ENCODE measurements at places on chromosomes 11 and 22. TPM values are rescaled to one million over a fixed set of nuclear protein-coding genes. Genes with fewer than 3 reads are reported as not detected.

GRCh38 chr22:31206896-31207687 lies 5.0 kb upstream of the LIMK2 start:
- no peak for DNase-seq

DNA sequence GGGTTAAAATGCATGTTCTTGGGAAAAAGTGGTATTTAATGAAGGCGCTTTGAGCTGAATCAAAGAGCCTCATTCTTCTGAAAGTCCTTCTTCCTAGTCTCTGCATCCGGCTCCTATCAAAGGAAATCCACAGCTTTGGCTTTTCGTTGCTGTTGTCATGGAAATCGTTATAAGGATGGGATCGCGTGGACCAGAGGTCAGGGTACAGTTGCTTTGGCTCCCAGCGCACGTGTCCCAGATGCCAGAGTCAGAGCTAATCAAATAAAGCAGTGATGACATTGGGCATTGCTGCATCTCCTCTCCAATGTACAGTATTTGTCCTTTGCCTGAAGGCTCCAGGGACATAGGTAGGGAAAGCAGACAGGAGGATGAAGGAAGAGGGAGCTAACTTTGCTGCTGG lies 181.9 kb downstream of the MYO18B start:
- DNase-seq: no peak

Gene GLYATL1
- polyA plus RNA-seq: not detected

- DNase-seq: no peak
Measured at GRCh38 chr22:49582181-49582580, 245.5 kb downstream of the BRD1 start.

- no peak for DNase-seq
Measured at GRCh38 chr22:45321827-45322226, 12.1 kb downstream of the FAM118A start.

- no peak for DNase-seq
Measured at GRCh38 chr11:101721270-101721669, 137.5 kb upstream of the TRPC6 start.

- DNase-seq: peak; percentile 95
Measured at GRCh38 chr22:20205964-20206708, 55.3 kb upstream of the CCDC188 start.

GRCh38 chr11:132988411-132988810 lies 543.9 kb downstream of the OPCML start:
- DNase-seq: no peak

DNA sequence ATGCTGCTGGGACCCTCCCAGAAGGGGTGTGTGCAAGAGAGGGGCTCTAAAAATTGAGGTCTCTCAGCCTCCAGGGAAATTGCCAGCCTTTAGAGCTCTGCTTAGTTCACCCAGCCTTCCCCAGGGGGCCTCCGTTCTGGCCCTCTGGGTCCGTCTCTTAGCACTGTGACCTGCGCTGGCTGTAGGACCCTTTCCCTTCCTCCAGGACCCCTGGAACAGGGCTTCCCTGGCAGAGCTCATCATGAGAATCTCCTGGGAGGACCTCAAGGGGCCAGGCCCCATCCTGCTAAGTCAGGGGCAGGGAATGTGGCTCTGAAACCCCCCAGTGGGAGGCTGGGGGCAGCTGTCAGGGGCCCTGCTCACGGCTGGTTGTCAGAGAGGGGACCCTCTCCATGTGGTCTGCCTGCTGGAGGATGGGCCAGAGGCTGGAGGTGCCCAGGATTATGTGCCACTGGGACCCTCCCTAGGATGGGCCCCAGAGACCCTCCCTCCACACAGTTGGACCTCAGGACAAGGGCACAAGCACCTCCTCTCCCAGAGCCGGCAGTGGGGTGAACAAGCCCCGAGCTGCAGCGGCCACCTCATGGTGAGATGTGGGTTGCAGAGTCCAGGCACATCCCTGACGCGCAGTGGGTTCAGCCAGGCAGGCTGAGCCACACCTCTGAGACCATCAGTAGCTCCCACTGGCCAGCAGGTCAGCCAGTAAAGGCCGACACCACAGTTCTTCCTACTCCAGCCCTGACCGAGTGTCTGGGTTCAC lies 27.1 kb upstream of the GAL start:
- no peak for DNase-seq

GRCh38 chr11:41267451-41267850 lies 192.0 kb downstream of the LRRC4C start:
- DNase-seq: no peak

DNA sequence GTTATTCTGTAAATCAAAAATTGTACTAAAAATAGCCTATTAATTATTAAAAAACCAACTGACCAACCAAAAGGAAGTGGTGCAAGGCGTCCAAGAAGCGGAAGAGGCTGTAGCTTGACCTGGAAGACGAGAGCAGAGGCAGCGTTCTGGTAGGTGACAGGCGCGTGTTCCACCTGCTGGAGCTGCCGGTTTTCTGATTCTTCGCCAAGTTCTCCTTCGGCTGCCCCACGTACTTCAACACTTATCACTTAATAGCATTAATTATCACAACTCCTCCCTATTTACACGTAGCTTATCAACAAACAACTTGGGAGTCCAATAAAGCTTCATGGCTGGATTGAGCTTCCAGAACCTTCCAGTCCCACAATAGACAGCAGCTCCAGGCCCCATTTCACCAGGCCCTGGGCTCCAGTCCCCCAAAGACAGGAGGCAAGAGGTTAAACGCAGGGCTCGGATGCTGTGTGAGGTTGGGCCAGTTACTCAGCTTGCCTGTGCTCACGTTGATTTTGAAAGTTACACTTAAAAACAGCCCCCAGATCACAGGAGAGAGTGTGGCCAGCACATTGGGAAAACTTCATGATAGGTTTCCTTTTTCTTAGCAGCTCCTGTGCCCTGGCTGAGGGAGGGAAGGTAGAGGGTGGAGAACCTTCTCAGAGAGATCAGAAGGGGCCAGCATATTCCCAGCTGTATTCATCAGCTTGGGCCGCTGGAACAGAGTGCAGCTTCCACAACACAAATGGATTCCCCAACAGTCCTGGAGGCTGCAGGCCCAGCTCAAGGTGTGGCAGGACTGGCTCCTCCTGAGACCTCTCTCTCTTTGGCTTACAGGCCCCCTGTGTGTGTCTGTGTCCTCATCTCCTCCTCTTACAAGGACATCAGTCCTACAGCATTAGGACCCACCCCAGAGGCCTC lies 54.2 kb upstream of the FGF3 start:
- no peak for DNase-seq

Gene SLC29A2
- polyA plus RNA-seq: 39.3 TPM

Gene MS4A2
- polyA plus RNA-seq: 0.77 TPM

GRCh38 chr11:26916805-26917204 lies 77.1 kb upstream of the FIBIN start:
- no peak for DNase-seq

Gene MUC6
- polyA plus RNA-seq: not detected

Gene RNF141
- 16.6 TPM for polyA plus RNA-seq

GRCh38 chr11:74838188-74838587 lies 89.5 kb downstream of the RNF169 start:
- DNase-seq: no peak

- peak; percentile 61 for DNase-seq
Measured at GRCh38 chr11:113475160-113475761, at the start of gene DRD2. TSS of gene DRD2 (minus strand) at chr11:113475398. CDS start at chr11:113424651, 50,747 bp downstream.

- no peak for DNase-seq
Measured at GRCh38 chr11:2771758-2772466, 72.1 kb upstream of the KCNQ1OT1 start.

DNA sequence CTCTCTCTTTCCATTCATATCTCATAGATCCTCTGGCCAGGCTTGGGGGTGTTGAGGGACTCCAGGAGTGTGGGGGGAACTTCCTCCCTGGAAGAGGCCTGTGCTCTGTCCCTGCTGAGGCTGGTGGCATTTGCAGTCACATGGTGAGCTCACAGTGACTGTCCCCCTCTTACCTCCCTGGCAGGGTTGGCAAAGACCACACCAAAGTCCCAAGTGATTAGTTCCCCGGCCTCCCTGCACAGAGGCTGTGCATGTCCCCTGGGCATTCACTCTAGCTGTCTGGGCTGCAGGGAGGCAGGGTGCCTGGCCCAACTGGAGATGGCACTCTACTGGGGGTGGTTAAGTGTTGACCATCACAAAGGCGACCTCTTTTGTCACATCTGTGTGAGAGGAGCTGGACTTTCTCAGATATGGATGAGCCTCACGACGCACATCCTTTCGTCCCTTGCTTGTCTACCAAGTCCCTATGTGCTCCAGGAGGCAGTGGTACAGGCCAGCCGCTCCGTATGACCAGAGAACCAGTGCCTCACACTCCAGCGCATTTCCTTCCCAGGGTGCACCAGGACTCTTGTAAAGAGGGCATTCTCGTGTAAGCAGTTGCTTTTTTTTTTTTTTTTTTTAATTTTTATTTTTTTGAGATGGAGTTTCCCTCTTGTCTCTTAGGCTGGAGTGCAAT lies 8.8 kb downstream of the TANGO2 start:
- no peak for DNase-seq

- peak; percentile 50 for DNase-seq
Measured at GRCh38 chr22:42769574-42770447, 49.1 kb upstream of the A4GALT start.

DNA sequence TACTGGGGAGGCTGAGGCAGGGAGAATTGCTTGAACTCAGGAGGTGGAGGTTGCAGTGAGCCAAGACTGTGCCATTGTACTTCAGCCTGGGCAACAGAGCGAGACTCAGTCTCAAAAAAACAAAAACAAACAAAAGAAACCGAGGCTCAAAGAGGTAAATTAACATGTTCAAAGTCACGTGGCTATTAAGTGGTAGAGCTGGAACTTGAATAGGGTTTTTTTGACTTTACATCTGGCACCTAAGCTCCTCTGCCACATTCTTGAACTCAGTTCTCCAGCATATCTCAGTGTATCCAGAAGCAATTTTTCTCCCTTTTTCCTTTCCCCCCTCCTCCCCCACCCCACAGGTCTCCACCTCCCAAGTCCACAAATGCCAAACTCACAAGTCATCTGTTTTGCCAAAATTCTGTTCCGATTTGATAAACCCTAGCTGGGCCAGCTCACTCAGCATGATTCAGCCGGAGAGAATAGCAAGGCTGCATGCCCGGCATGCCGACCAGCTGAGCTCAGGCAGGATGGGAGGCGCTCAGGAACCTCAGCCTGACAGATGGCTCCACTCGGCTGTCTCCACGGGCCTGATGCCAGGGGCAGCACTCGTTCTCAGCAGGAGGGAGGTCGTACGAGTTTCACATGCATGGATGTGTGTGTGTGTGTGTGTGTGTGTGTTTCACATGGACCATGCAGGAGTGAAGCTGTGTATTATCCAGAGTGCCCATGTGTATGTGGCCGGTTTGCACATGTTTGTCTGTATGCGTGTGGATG lies 63.2 kb upstream of the RRAS2 start:
- DNase-seq: peak; percentile 80

GRCh38 chr11:128234143-128234542 lies 353.2 kb downstream of the ETS1 start:
- DNase-seq: no peak

DNA sequence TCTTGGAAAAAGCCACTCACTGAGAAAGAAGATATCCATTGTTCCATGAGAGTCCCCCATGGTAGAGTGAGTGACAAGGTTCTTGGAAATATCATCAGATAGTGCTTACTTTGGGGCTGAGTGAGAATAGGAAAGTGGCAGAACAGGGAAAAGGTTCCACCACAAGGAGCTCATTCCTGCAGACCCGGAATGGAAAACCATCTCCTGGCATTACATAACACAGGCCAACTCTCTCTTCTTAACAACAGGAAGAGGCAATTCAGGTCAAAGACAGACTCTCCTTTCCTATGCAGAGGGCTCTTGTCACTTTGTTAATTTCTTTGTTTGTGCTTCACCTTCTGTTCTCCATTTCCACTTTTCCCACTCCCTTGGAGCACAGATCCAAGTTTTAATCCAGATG lies 259.7 kb downstream of the KIRREL3 start:
- no peak for DNase-seq

Gene SAA4
- polyA plus RNA-seq: not detected

Gene RAG1
- 1.4 TPM for polyA plus RNA-seq

DNA sequence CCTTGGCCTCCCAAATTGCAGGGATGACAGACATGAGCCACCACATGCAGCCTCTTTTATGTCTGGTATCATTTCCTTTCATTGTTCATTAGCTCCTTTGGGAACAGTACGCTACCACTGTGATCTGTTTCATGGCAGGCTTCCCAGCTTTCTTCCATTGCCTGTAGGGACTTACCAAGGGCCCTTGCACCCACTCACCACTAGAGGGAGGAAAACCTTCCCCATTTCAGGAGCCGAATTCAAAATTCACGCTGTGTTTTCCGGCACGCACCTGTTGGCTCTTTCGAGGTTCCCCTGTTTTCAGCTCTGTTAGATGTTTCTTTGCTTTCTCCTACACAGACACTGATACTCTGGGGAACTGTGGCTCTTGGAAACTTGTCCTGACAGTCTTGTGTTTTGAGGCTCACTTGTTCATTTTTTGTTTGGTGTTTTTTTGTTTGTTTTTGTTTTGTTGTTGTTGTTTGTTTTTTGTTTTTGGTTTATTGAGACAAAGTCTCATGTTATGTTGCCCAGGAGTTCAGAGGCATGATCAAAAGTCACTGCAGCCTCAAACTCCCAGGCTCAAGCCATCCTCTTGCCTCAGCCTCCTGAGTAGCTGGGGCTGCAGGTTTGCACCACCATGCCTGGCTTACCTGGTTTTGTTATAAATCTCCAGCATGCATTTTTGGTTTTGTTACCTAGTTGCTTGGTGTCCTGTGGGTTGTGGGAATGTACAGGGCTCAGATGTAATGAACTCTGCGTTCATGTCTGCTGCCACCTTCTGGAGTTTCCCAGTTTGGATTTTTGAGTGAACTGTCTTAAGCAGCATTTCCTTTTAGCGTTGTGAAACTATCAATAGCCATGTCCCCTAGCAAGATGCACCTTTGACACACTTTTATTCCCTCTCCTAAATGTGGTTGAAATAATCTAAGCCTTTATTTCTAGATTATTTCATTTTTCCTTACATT lies 2.3 kb downstream of the KRTAP5-11 start:
- DNase-seq: peak; percentile 72

GRCh38 chr11:110991661-110992355 lies 253.7 kb upstream of the POU2AF2 start:
- no peak for DNase-seq

Gene MRGPRE
- not detected for polyA plus RNA-seq

Gene SCN3B
- polyA plus RNA-seq: 0.15 TPM

- DNase-seq: no peak
Measured at GRCh38 chr22:27754247-27754887, 47.2 kb downstream of the MN1 start.

DNA sequence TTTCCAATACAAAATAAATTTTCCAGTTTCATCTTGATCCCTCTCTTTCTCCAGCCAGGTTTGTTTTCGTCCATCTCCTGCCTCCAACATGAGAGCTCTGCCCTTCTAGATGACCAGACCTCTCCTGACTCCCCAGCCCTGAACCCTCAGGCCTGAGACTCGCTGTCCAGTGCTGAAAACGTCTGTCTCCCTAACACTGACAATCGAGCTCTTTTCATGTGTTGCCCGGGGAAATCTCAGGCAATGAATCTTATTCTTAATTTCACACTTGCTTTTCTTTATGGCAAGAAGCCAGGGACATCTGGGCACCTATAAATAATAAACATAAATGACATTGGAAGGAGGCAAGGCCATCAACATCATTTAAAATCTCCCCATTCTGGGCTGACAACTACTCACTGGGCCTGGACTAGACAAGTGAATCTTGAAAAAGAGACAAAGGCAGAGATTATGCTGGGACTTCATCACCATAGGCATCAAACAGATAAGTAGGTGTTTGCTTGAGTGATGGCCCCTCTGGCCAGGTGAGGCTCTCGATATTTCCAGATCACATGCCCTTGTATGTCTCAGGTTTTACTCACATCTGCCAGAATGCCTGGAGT lies 274.5 kb upstream of the B3GAT1 start:
- no peak for DNase-seq

GRCh38 chr22:27823221-27823620 lies 21.7 kb upstream of the MN1 start:
- no peak for DNase-seq

- DNase-seq: no peak
Measured at GRCh38 chr11:126963603-126964363, 36.8 kb downstream of the KIRREL3 start.

All from K562 (cell line).